Immature natural killer cell (primary cell): ENCODE measurements at places on chromosomes 4 and X. TPM values are rescaled to one million over a fixed set of nuclear protein-coding genes. Genes with fewer than 3 reads are reported as not detected.

DNA sequence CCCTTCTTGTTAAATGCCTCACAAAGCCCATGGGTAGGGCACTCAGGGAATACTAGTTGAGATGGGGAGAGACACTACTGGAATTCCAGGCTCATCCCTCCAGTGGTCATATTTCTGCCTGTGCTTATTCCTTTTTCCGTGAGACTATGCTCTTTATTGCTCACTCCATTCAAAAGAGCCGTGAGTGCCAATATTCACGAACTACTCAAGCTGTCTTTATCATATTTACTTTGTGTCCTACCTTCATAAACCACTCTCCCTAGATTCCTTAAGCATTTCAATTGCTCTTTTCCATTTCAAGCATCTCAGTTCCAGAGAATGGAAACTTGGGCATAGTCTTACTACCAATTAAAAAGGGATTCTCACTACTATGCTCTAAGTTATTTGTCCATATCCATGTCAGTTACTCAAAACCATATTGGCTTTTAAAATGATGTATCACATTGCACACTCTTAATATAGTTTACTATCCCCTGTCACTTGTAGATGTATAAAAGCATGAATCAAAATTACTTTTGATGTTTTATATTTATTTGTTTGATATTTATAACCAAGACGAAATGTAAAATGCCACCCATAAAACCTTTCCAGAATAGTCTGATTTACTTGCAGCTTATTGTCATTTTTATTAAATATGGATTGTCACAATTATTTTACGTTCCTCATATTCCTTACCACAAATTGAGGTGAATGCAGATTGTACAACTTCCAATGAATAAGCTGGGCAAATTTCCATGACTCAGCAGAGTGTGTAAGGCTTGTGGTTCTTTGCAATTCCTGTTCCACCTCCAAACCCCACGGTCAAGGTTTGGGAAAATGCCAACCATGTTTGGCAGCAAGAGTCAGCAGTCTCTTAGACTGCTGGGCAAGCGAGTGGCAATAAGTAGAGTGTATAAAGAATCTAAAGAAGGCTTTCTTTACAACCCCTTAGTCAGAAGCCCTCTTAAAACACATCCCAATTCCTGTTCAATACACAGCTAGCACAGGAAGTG is 24.4 kb downstream of the ENOX2 start:
- H3K4me3 ChIP-seq = no peak overlapping the region
- no peaks in the 10 kb centered on the region for H3K4me1 ChIP-seq
- no peaks in the 10 kb centered on the region for H3K27me3 ChIP-seq
- H3K36me3 ChIP-seq = no peaks in the 10 kb centered on the region
- H3K27ac ChIP-seq = no peak overlapping the region

Gene GRIA2
- polyA plus RNA-seq = not detected

DNA sequence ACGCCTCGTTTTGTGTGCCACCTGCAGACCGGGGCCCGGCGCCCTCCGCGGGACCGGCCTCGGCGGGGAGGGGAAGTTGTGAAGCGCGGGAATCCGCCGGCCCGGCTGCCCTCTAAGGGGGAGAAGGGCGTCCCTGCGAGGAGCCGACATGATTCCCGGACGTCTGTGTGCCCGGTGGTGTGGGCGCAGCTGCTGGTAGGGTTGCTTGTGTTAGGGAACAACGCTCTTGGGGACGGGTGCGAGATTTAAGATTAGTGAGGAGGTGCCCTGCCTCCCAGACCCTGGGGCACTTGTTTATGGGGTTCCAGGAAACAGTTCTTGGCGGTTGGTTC is 627 bp downstream of the CDKN2AIP start:
- H3K36me3 ChIP-seq = peaks cover 15% of the 10 kb centered on the region
- H3K27me3 ChIP-seq = peaks cover 5% of the 10 kb centered on the region
- DNase-seq = no peak
- peaks cover 53% of the 10 kb centered on the region for H3K4me1 ChIP-seq
- peak overlapping the region; percentile 98 for H3K27ac ChIP-seq
- peak overlapping the region; percentile 99 for H3K4me3 ChIP-seq

Gene DDX53
- polyA plus RNA-seq = not detected

GRCh38 chrX:123083924-123084323 is 100.2 kb upstream of the GRIA3 start:
- no peak overlapping the region for H3K4me3 ChIP-seq
- no peaks in the 10 kb centered on the region for H3K36me3 ChIP-seq
- H3K27ac ChIP-seq = no peak overlapping the region

- H3K4me1 ChIP-seq = no peaks in the 10 kb centered on the region
- H3K27me3 ChIP-seq = peaks cover under 1% of the 10 kb centered on the region
- H3K4me3 ChIP-seq = no peak overlapping the region
Observed at GRCh38 chrX:22970861-22971260, 28.9 kb upstream of the DDX53 start.

Gene TBX22
- polyA plus RNA-seq = not detected

- H3K4me1 ChIP-seq = peaks cover 11% of the 10 kb centered on the region
- no peak overlapping the region for H3K4me3 ChIP-seq
- H3K27me3 ChIP-seq = peaks cover 12% of the 10 kb centered on the region
- no peak overlapping the region for H3K27ac ChIP-seq
Observed at GRCh38 chr4:145302725-145303124, 122.3 kb upstream of the OTUD4 start.

Gene KCNIP4
- polyA plus RNA-seq = not detected
